Pancreas (tissue), 10 donors: ENCODE measurements at places on chromosomes 5 and 9. TPM values are rescaled to one million over a fixed set of nuclear protein-coding genes. Genes with fewer than 3 reads are reported as not detected.

- H3K27me3 ChIP-seq, result no peaks in the 10 kb centered on the region
- peak; percentile 44 for DNase-seq
- H3K4me3 ChIP-seq, result no peak overlapping the region
- no peaks in the 10 kb centered on the region for H3K36me3 ChIP-seq
- peak overlapping the region; percentile 37 for H3K27ac ChIP-seq
These were observed 13.1 kb upstream of the IGFBPL1 start for GRCh38 chr9:38437193-38437823.

DNA sequence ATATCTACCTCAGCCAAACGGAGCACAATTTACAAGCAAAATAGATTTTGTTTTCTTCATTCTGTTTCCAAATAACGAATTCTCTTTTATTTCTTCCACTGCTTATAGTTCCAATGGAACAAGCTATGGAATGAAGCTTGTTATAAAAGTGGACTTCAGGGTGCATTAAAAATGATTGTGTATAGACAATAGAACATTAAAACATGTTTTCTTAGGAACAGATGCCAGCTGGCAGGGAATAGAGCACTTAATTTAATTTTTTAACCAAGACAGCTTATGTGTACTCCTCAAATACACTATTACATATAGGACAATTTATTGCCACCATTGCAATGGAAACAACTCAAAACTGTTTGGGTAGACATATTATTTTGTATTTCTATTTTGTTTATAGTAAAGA is 860.1 kb upstream of the TYRP1 start:
- no peak overlapping the region for H3K4me3 ChIP-seq
- H3K4me1 ChIP-seq, result no peaks in the 10 kb centered on the region
- no peak for DNase-seq

GRCh38 chr5:135193213-135194125 is 159.4 kb upstream of the PITX1 start:
- DNase-seq, result no peak
- H3K27ac ChIP-seq, result no peak overlapping the region
- no peak overlapping the region for H3K4me3 ChIP-seq
- H3K36me3 ChIP-seq, result no peaks in the 10 kb centered on the region
- no peaks in the 10 kb centered on the region for H3K27me3 ChIP-seq

DNA sequence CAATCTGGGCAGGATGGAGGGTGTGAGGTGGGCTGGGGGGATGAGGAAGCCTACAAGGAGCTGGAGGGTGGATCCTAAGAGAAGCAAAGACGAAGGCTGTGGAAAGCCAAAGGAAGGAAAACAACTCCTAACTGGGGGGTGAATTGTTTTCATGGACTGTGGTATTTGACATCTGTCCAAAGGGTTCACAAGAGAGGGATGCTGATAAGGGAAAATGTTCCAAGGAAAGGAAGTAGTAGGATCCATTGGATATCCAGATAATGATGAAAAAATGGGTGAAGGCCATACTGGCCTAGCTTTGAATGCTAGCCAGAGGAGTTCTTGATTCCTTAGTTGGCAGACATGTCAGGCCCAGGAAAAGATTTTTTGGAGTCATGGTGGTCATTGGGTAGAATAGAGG is 51.8 kb upstream of the FOXI1 start:
- H3K4me1 ChIP-seq, result no peaks in the 10 kb centered on the region
- H3K4me3 ChIP-seq, result no peak overlapping the region
- no peak overlapping the region for H3K27ac ChIP-seq
- no peaks in the 10 kb centered on the region for H3K27me3 ChIP-seq
- DNase-seq, result no peak

- H3K27ac ChIP-seq, result no peak overlapping the region
- no peak for DNase-seq
- no peak overlapping the region for H3K4me3 ChIP-seq
- H3K4me1 ChIP-seq, result no peaks in the 10 kb centered on the region
These were observed 32.3 kb downstream of the MACIR start for GRCh38 chr5:103290846-103291245.

DNA sequence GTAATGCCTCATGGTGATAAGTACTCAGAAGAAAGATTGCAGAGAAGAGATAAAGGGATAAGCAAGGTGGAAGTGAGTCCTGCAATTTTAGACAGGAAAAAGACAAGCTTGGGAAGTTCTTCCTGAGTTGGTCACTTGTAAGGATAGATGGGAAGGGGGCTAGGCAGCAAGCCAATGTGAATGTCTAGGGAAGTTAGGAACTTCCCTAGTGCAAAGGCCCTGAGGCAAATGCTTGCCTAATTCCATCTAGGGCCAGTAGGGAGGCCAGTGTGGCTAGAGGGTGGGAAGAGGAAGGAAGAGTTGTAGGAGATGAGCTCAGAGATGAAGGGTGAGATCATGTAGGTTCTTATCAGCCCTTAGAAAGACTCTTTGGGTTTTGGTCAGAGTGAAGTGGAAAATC is 206.6 kb downstream of the MAT2B start:
- H3K36me3 ChIP-seq, result no peaks in the 10 kb centered on the region
- no peak overlapping the region for H3K4me3 ChIP-seq
- DNase-seq, result no peak
- no peak overlapping the region for H3K27ac ChIP-seq
- H3K4me1 ChIP-seq, result no peaks in the 10 kb centered on the region
- no peaks in the 10 kb centered on the region for H3K27me3 ChIP-seq

DNA sequence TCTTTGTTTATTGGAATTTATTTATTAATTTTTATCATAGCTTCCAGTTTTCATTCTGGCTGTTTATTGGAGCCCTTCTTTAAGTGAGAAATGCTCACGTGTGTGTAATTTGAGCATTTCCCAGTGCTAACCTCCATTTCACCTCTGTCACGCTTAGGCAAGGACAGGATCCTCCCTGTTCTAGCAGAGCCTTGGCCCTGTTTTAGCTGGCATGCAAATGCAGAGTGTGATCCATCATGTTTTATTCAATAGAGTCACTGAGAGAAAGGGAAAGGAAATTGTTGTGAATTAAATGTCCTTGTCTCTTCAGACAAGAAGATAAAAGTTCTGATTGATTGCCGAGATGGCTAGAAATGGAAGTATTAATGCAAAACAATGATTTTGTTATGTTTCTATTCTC is 137.3 kb upstream of the ACO1 start:
- H3K27ac ChIP-seq, result no peak overlapping the region
- DNase-seq, result no peak
- H3K27me3 ChIP-seq, result no peaks in the 10 kb centered on the region
- no peak overlapping the region for H3K4me3 ChIP-seq
- no peaks in the 10 kb centered on the region for H3K4me1 ChIP-seq
- H3K36me3 ChIP-seq, result no peaks in the 10 kb centered on the region

- DNase-seq, result no peak
- H3K4me3 ChIP-seq, result no peak overlapping the region
- no peak overlapping the region for H3K27ac ChIP-seq
- H3K36me3 ChIP-seq, result no peaks in the 10 kb centered on the region
These were observed 3.2 kb downstream of the C1QTNF2 start for GRCh38 chr5:160367261-160367660.

DNA sequence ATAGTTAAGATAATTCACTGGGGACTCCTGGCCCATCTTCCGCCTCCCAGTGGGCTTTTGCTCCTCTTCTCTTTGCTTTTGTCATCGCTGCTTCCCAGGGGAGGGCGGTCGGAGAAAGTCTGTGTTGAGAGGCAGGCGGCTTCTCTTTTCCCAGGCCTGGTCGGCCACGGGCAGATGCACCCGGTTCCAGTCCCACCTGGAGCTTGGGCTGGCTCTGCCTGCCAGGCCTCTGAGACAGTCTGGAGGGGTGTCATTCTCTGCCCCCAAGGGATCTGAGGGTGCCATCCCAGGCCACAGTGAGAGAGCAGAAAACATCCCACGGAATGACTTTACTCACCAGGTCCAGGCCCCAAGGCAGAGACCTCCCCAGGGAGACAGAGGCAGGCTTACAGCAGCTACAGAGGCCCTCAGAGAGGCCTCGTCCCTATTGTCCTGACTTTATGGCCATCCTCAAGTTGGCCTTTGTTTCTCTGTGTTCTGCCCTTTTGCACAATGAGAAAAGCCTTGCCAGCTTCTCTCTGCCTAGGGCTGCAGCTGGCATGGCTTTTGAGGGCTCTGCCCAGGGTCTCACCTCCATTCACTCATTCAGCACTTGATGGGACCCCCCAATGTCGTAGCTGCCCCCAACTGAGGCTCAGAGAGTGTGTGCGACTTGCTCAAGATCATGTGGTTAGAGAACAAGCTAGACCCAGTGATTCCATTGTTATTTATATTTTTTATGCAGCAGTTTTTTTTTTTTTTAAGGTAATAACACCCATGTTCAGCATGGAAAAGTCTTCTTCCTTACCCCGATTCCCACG is 44.2 kb upstream of the BOD1 start:
- no peaks in the 10 kb centered on the region for H3K4me1 ChIP-seq
- DNase-seq, result no peak
- H3K36me3 ChIP-seq, result no peaks in the 10 kb centered on the region
- H3K4me3 ChIP-seq, result no peak overlapping the region
- H3K27me3 ChIP-seq, result no peaks in the 10 kb centered on the region
- H3K27ac ChIP-seq, result no peak overlapping the region

DNA sequence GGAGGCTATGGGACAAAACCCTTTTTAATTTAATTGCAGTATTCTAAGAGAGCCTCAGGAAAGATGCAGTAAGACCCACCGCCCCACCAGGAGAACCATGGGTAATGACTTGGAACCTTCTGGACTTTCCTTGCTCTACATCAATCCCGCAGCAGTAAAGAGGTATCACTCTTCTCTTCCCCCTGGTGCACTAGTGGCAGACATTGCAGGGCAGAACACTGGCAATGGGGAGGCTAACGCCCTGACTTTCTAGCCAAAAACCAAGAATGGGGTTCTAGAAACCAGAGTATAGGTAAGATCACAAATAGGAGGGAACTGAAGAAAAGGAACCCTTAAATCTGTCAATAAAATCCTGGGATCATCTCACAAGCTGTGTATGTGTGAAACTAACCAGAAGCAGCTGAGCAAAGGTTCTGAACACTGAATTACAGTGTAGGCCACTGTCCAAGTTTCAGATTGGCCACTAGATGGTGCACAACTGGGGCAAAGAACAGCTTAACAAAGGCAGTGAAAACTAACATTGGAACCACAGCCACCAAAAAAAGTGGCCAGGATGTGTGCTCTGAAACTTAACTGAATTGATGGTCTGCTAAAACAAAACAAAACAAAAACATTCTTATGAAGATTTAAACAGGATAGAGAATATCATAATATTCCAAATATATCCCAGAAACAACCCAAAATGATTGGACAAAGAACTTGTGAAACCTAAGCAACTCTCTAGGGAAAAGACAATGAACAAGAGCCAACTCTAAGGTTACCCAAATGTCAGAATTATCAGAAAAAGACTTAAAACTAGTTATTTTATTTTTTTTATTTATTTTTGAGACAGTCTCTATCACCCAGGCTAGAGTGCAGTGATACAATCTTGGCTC is 6.6 kb upstream of the FAM151B start:
- no peak overlapping the region for H3K27ac ChIP-seq
- no peaks in the 10 kb centered on the region for H3K36me3 ChIP-seq
- H3K4me1 ChIP-seq, result no peaks in the 10 kb centered on the region

DNA sequence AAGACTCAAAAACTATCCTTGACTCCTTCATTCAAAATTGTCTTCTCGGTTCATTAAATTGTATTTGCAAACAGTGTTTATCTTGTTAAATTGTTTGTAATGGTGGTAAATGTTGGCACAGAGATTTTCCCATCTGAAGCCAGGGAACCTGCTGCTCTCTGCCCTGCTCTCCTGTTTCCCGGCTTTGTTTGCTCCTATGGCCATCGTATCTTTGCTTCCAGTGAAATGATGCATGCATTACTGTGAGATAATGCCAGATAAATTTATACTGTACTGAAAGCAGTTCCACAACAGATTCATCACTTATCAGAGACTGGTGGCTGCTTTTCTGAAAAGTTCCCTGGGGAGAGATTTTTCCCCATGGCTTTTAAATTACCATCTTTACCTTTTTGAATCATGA is 81.4 kb downstream of the CD180 start:
- no peaks in the 10 kb centered on the region for H3K4me1 ChIP-seq
- H3K4me3 ChIP-seq, result no peak overlapping the region
- DNase-seq, result no peak
- H3K27me3 ChIP-seq, result no peaks in the 10 kb centered on the region

DNA sequence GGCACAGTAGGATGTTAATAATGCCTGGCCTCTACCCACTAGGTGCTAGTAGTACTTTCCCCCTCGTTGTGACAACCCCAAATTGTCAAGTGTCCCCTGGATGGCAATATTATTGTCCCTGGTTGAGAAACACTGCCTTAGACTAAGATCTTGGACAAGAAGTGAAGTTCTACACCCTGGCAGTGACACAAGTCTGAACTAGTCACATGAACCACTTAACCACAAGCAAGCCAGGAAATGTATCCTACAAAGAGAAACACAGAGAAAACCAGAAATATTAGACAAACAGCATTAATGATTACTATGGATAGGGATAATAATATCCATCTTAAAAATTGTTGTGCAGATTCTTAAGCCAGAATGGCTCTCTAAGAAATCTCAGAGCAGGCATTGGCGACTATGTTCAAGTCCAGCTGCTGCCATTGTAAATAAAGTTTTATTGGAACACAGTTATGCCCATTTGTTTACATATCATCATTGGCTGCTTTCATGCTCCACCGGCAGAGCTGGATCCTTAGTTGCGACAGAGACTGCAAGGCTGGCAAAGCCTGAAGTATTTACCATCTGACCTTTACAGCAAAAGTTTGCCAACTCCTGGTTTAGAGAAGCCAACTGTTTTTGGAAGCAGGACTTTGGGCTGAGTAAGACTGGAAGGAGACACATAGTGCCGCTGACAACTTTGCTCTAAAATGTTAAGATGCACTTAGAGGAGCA is 80.8 kb downstream of the NTRK2 start:
- no peak overlapping the region for H3K27ac ChIP-seq
- no peak overlapping the region for H3K4me3 ChIP-seq
- H3K4me1 ChIP-seq, result no peaks in the 10 kb centered on the region
- no peaks in the 10 kb centered on the region for H3K27me3 ChIP-seq

DNA sequence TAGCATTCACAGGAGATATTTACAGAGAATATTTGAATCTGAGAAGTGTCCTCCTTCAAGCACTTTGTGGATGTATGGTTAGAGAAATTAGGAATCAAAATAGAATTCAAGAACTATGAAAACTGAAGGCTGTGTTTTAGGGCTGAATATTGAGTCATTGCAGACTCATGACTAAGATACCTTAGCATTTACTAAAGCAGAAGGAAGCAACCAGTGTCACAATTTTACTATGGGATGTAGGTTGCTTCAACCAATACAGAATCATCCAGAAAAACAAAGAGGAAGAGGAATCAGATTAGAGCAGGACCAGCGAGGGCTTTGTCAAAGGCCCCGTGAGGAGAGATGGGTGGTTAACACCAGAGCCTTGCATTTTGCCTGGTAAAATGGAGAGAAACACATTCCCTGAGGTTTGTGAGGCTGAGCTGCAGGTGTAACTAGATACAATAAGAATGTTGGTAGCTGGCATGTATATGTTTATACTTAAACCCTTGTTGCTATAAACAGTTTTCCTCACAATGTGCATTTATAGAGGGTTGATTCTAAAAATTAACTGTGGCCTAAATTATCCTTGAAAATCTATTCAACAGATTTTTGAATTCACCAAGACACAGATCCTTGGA is 518.1 kb downstream of the AGTPBP1 start:
- no peaks in the 10 kb centered on the region for H3K27me3 ChIP-seq
- H3K36me3 ChIP-seq, result no peaks in the 10 kb centered on the region
- no peak for DNase-seq

- H3K4me3 ChIP-seq, result no peak overlapping the region
- H3K27ac ChIP-seq, result no peak overlapping the region
- no peaks in the 10 kb centered on the region for H3K4me1 ChIP-seq
- no peak for DNase-seq
These were observed 23.3 kb downstream of the SPRY4 start for GRCh38 chr5:142301540-142301939.

Gene NIPSNAP3A
- 8.8 TPM for total RNA-seq
